CD8-positive, alpha-beta memory T cell (primary cell): ENCODE measurements at places on chromosomes 1 and 21.

DNA sequence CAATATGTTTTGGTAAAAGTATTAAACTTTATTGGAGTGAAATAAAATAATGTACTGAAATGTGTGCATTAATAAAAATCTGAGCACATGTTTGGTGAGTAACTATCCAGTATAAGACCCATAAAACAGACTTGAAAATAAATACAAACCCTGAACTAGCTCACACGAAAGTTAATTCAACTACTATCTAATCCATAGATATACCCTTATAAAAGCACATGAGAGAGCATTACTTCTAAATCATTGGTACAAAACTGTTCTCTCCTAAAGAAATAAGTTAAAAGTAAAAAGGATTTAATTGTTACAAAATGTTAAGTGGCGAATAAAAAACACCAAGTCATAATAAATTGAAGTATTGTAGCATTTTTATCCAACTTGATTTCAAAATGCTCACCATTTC lies 295.6 kb downstream of the PTPRC start:
- peaks cover 38% of the 10 kb centered on the region for H3K4me1 ChIP-seq
- H3K36me3 ChIP-seq: no peaks in the 10 kb centered on the region
- no peak overlapping the region for H3K27ac ChIP-seq
- DNase-seq: no peak

DNA sequence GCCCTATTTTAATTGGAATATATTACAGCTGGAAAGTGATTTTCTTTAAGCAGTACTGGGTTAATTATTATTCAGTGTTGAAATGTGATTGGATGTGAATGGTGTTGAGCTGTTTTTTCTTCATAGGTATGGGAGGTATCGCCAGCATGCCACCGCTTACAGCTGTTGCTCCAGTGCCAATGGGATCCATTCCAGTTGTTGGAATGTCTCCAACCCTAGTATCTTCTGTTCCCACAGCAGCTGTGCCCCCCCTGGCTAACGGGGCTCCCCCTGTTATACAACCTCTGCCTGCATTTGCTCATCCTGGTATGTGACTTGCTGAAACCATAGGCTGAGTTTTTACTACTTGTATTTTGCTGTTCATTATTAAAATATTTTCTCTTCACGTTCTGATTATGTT lies 107.7 kb downstream of the ITSN1 start:
- no peak for DNase-seq
- H3K4me3 ChIP-seq: no peak overlapping the region
- H3K27me3 ChIP-seq: no peaks in the 10 kb centered on the region
- no peak overlapping the region for H3K27ac ChIP-seq

- H3K4me1 ChIP-seq: no peaks in the 10 kb centered on the region
- H3K36me3 ChIP-seq: no peaks in the 10 kb centered on the region
- no peak for DNase-seq
- H3K4me3 ChIP-seq: no peak overlapping the region
- no peaks in the 10 kb centered on the region for H3K27me3 ChIP-seq
- H3K27ac ChIP-seq: no peak overlapping the region
Observed at GRCh38 chr1:71522721-71523120, 441.9 kb upstream of the ZRANB2 start.

GRCh38 chr1:11783556-11783955 lies 21.6 kb downstream of the C1orf167 start:
- no peaks in the 10 kb centered on the region for H3K27me3 ChIP-seq
- H3K4me1 ChIP-seq: peaks cover 19% of the 10 kb centered on the region
- DNase-seq: no peak
- no peak overlapping the region for H3K27ac ChIP-seq
- no peaks in the 10 kb centered on the region for H3K36me3 ChIP-seq

DNA sequence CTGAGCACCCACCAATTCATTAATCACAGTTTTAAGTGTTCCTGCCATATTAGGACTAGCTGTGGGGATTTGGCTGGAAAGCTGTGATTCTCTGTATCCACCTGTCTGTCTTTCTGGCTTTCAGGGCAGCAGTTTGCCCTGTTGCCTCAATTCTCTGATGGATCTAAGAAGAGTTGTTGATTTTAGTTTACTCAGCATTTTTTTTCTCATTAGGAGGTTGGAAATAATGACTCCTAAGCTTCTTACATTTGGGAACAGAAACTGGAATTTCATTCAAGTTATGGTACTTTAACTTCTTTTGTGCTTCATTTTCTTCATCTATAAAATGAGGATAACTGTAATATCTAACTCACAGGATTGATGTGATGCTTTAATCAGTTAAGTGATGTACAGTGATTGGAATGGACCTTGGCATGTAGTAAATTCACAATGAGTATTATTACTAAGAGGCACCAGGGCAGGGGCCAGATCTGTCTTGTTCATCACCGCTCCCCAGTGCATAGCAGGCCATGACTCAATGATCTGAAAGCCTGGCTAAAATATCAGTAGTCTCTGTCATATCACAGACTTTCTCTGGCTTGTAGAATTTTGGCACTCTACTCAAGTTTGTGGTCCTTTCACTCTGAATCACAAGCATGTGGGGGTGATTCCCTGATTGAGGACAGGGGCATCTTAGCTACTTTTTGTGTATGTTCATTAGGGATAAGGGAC lies 51.4 kb upstream of the GREM2 start:
- H3K4me1 ChIP-seq: no peaks in the 10 kb centered on the region
- H3K27ac ChIP-seq: no peak overlapping the region
- H3K4me3 ChIP-seq: no peak overlapping the region
- no peaks in the 10 kb centered on the region for H3K27me3 ChIP-seq

- no peak overlapping the region for H3K27ac ChIP-seq
- H3K36me3 ChIP-seq: no peaks in the 10 kb centered on the region
- peaks cover 4% of the 10 kb centered on the region for H3K27me3 ChIP-seq
- H3K4me1 ChIP-seq: no peaks in the 10 kb centered on the region
Observed at GRCh38 chr1:165467706-165468105, 22.8 kb upstream of the RXRG start.

DNA sequence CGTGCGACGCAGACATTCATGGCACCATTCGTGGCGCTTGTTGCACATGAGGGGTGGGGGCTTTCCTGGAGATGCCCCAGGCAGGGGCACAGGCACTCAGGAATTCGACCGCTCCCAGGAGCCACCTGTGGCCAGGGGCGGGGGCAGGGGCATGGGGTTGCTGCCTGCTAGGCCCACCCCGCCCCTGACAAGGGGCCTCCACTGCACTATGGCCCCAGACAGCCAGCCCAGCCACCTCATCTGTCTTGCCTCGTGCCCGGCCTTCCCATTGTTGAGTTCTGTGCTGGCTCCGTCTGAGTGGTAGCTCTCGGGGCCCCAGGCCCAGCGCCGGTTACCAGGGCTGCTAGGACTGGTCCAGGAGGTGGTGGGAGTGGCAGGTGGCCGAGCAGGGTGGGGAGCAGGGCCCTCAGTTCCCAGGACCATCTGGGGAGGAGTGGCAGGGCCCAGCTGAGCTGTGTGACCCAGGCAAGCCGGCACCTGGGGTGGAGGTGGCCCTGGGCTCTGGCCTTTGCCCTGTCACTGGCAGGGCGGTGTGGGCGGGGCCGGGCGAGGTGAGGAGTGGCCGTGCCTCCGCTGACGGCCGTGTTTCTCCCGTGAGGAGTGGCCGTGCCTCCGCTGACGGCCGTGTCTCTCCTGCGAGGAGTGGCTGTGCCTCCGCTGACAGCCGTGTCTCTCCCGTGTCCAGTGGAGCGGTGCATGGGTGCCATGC lies 1.9 kb downstream of the PLCH2 start:
- no peaks in the 10 kb centered on the region for H3K4me1 ChIP-seq
- no peaks in the 10 kb centered on the region for H3K27me3 ChIP-seq
- H3K36me3 ChIP-seq: no peaks in the 10 kb centered on the region
- no peak for DNase-seq
- no peak overlapping the region for H3K27ac ChIP-seq
- H3K4me3 ChIP-seq: no peak overlapping the region

DNA sequence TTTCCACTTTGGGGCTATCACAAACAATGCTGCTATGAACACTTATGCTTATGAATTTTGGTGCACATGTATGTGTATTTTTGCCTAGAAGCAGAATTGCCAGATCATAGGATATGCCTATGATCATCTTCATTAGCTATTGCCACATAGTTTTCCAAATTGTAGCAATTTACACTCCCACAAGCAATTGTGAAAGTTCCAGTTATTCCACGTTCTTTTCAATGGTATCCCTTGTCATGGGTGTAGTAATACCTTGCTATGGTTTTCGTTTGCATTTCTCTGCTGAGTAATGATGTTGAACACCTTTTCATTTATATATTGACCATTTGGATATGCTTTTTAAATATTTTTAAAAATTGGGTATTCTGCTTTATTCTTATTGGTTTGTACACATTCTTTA lies 82.6 kb downstream of the MTR start:
- H3K36me3 ChIP-seq: peaks cover 14% of the 10 kb centered on the region
- no peak overlapping the region for H3K4me3 ChIP-seq

GRCh38 chr1:76840278-76840677 lies 27.0 kb upstream of the ST6GALNAC5 start:
- H3K36me3 ChIP-seq: no peaks in the 10 kb centered on the region
- no peak overlapping the region for H3K4me3 ChIP-seq
- no peaks in the 10 kb centered on the region for H3K27me3 ChIP-seq
- no peak for DNase-seq
- H3K4me1 ChIP-seq: no peaks in the 10 kb centered on the region

DNA sequence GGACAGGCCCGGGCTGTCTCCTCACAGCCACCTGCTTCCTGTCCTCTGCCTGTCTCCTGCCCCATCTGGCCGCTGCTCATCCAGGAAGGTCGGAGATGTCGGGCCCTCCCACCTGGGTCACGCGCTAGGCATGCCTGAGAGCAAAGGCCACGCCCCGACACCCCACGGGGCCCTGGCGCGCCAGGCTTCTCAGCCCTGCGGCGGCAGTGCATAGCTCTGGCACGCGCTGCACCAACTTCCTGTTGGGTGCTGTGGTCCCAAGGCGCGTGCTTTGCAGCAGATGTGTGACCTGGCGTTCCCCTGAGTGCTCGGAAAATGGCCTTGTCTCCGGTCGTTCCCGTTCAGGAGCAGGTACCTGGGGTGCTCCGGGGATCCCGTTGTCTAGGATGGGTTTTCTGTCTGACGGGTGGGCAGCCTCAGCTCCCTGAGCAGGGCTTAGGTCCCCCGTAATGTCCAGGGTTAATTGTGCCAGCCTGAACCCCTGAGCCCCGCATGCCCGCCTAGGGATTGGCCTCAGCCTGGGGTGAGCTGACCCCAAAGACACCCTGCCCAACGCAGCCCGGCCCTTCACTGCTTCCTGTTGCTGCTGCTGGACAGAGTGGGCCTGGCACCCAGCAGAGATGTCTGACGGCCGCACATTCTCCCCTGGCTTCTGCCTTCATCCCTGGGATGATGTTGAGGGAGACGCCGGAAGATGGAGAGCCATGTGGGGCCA lies 19.4 kb upstream of the KCNAB2 start:
- H3K4me1 ChIP-seq: peaks cover 60% of the 10 kb centered on the region
- peaks cover 7% of the 10 kb centered on the region for H3K36me3 ChIP-seq
- DNase-seq: peak; percentile 93

GRCh38 chr1:236052232-236052993 lies 12.5 kb downstream of the NID1 start:
- H3K27me3 ChIP-seq: peaks cover 8% of the 10 kb centered on the region
- DNase-seq: no peak

DNA sequence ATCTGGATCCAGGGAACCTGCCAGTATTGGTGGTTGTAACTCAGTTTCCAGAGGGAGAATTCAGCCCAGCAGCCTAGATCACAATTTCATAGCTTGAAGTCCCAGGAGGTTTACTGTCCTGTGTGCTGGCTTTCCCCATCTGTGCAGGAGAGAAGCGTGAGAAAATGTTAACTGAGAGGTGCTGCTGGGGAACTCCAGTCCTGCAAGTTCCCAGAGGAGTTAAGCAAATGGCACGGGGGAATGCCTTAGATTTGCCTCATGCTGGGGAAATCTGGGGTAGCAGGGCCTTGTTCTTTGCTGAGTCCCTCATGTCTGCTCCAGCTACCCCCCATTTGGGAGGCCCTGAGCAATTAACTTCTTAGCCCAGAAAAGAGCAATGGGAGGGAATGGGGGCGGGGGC lies 25.1 kb upstream of the SLAMF6 start:
- no peak overlapping the region for H3K4me3 ChIP-seq
- no peak for DNase-seq
- peaks cover 22% of the 10 kb centered on the region for H3K4me1 ChIP-seq
- no peaks in the 10 kb centered on the region for H3K27me3 ChIP-seq
- peaks cover 50% of the 10 kb centered on the region for H3K36me3 ChIP-seq

DNA sequence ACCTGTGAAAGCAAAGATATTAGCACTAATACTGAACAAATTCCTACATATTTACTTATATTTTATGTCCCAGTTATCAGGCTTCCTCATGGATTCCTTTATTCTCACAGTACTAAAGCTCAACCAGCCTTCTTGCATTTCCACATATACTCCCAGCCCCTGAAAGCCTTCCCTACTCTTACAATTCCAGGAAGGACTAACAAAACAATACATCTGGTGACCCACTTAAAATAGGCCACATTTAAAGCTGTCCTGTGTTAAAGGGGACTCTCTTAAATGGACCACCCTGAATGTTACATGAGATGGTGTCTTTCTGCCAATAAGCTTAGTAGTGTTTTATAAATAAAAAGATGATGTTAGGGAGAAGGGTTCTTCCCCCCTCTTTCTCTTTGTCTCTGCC lies 54.4 kb downstream of the NTMT2 start:
- no peak for DNase-seq
- H3K27me3 ChIP-seq: peaks cover 4% of the 10 kb centered on the region
- H3K4me3 ChIP-seq: no peak overlapping the region

DNA sequence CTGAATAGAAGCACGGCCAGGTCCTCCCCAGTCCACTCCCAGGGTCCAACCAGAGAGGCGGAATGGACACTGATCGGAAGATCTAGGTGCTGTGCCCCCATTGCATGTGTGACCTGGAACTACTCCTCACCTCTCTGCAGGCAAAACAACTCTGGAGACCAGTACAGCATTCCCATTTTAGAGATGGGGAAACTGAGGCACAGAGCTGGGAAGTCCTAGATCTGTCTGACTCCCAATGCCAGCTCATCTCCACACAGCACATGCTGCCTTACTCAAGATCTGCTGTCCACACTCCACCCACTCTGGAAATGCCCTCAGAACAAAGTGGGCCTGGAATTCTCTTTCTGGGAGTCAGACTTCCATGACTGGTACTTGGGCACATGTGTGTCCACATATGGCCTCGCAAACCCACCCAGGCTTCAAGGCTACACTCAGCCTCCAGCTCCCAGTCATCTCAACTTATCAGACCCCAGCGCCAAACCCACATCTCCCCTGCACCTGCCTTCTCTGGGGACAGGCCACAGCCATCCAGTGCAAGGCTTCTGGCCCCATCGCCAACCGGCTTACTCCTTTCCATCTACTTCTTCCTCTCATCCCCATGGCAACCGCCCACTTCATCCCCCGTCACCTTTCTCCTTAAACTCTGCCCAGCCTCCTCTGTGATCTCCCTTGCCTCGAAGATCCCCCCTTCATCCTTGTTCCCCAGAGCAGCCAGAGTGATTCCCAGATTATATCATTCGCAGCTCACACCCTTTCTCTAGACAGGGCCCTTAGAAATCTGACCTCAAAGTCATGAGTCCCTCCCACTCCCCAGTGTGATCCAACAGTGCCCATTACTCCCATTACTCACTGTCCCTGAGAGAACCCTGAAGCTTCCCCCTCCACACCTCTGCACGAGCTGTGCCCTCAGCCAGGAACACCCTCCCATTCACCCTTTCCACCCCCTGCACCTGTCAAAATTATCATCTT lies 2.7 kb downstream of the COL8A2 start:
- H3K4me3 ChIP-seq: no peak overlapping the region
- peaks cover 18% of the 10 kb centered on the region for H3K27me3 ChIP-seq
- no peaks in the 10 kb centered on the region for H3K4me1 ChIP-seq
- no peak for DNase-seq
- no peaks in the 10 kb centered on the region for H3K36me3 ChIP-seq
